ENCODE measurements at places on chromosomes 5 and 9. TPM values are rescaled to one million over a fixed set of nuclear protein-coding genes. Genes with fewer than 3 reads are reported as not detected.

Gene FSTL4
- total RNA-seq = not detected

Gene NMUR2
- not detected for total RNA-seq

DNA sequence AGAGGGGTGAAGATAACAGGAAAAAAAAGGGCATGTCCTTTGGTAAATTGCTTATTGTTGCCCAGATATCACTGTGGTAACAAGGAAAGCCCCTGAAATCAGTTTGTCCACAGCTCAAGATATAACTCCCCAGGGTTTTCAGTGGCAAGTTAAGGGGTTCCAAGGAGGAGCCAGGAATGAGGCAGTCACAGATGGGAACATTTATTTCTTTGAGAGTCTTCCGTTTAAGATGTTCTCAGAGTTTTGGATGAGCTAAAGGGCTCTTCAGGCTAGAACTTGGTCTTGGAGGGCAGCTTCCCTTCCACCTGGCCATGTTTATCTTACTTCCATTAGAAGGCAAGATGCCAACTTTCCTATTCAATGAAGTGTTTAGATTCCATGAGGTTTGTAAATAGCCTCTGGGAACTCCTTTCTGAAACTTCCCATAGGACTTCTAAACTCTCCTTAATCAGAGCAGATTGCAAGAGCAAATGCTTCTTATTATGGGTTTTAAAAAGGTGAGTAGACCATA, 277.6 kb upstream of the TNC start:
- DNase-seq = no peak

DNA sequence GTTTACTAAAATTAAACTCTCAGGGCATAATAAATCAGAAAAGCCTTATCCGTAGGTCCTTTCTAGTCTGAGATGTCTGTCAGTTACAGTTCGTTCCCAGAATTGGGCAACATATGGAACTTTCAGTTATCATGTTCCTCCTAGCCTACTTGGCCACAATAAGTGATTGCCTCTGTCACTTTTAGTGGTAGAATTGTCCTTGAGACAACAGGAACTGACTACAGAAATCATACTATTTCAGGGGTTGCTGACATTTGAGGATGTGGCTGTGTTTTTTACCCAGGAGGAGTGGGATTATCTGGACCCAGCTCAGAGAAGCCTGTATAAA, 956 bp downstream of the ZNF189 start:
- no peak for DNase-seq

GRCh38 chr9:106878934-106879333, 16.0 kb downstream of the ZNF462 start:
- peak; percentile 70 for DNase-seq

- DNase-seq = no peak
These were observed 16.4 kb downstream of the SH3GLB2 start for GRCh38 chr9:129011761-129012181.

GRCh38 chr5:157370967-157371366, 89.0 kb upstream of the NIPAL4 start:
- no peak for DNase-seq

Measured in kidney epithelial cell (primary cell).